ENCODE measurements at places on chromosomes 16 and 17.

GRCh38 chr16:87305505-87306391, 11.4 kb downstream of the C16orf95 start:
- DNase-seq, result no peak

DNA sequence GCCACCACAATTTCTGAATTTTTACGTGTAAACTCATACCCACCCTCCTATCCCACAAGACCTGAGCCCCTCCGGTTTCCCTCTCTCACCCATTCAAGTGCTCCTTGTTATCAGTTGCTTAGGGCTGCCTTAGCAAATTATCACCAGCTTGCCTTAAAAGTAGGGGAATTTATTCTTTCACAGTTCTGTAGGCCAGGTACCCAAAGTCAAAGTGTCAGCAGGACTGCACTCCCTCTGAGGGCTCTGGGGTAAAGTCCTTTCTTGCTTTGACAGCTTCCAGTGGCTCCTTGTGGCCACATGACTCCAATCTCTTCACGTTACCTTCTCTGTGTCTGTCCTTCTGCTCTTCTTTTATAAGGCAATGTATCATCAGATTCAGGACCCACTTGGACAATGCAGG, 7.9 kb upstream of the TMEM220 start:
- DNase-seq, result no peak

GRCh38 chr17:55533608-55534007, 22.4 kb upstream of the SMIM36 start:
- DNase-seq, result no peak

DNA sequence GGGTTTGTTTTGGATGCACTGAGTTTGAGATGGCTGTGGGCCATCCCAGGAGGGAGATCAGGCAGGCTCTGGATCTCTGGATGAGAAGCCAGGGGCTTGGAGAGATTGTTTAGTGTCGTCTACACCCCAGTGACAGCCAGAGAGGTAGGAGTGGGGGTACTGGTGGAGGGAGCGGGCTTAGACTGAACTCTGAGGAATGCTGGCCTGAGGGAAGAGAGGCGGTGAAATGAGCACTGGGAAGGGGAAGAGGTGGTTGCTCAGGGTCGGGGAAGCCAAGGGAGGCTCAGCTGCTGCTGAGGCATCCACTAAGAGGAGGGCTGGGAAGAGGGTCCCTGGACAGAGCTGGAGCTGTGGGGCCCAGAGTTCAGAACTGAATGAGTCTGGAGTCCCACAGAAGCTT, 23.6 kb downstream of the CACNA1G start:
- no peak for DNase-seq

DNA sequence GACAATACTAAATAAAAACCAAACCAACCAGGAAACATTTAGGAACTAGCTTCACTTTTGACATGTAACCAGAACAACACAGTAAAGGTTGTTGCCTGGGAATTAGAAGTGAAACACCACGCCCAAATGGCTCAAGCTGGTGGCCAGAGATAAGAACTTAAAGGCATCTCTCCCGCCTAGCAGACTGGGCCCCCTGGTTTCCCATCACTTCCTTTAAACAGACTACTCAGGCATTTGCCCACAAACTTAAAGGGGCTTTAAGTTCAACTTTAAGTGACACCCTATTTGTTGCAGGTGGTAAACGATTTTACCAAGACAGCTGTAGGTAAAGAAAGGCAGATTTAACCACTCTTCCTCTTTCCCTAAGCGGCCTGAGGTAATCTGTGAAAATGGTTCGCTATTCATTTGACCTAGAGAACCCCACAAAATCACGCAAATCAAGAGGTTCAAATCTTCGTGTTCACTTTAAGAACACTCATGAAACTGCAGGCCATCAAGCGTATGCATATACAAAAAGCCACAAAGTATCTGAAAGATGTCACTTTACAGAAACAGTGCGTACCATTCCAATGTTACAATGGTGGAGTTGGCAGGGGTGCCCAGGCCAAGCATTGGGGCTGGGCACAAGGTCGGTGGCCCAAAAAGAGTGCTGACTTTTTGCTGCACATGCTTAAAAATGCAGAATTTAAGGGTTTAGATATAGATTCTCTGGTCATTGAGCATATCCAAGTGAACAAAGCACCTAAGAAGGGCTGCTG, 40.8 kb upstream of the BPTF start:
- DNase-seq, result no peak
